ENCODE measurements at places on chromosomes 1 and 21.

GRCh38 chr1:73736125-73736524 lies 461.9 kb downstream of the LRRIQ3 start:
- DNase-seq = no peak

DNA sequence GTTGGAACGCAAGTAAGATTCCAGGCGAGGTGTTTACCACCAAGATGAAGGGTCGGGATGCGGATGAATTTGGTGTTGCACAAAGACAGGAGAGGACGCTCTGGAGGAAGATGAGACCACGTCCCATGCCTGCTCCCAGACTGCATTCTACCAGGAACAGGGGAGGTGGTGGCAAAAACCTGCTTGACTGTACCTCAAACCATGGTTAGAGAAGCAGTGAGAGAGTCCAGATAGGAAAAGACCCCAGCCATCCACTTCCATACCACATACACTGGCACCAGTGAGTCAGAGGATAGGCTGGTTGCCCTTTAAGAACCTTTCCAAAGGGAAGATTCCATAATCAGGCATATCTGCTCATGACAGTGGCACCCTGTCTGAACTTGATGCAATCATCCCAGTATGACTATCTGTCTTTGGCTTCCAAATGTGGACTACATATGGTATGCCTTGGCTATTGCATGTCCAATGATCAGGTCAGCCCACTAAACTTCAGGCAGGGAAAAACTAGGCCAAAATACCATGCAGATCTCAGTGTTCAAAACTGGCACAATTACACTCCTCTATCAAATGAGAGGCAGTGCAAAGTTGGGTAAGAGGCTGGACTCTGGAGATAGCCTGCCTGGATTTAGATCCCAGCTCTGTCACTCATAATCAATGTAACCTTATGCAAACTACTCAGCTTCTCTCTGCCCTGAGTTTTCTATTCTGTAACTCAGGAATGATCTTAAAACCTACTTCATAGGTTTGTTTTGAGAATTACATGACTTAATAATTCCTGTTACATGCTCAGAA lies 20.6 kb downstream of the NPR1 start:
- peak; percentile 37 for DNase-seq

GRCh38 chr1:66606362-66607065 lies 72.6 kb downstream of the SGIP1 start:
- no peak for DNase-seq

DNA sequence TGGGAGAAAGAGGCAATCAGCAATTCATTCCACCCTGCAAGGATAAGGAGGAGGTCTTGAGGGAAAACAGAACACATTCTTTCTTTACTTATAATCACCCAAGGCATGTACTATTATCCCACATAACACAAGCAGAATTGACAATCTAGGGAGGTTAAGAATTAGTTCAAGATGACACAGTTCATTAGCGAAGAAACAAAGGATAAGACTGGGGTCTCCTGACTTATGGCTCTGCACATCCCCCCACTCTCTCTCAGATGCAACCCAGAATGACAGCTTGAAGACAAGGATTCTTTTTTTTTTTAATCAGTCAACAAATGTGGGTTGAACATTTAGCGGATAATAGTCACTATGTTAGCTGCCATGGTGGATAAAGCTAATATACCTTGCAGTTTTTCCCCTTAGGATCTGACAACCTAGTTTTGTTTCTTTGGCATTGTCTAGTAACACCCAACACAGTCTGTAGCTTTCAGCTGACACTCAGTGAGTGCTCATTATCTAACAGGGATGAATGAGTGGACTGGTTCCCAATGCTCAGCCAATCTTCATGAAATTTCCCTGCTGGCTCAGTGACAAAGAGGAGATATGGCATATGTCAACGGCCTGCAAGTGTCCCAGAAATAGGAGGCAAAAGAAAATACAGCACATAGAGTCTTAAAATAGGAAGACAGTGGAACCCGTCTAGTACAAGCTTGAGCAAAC lies 35.1 kb downstream of the RXRG start:
- no peak for DNase-seq

DNA sequence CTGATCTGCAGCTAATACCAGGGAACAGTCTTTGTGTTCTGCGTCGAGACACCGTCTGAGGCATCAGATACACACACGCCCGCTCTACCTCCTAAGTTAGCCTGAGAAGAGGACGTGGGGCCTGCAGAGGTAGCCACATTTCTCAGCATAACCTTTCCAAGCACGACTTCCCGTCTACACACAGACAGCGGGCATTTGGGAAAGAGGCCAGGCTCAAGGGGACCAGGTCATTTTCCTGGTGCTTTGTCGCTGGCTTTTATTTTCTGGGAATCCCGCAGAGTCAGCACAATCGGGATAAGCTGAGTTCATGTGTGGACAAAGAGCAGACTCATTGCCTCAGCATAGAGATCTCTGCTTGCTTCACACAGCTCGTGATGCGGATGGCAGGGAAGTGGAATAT lies 72.5 kb upstream of the SMYD2 start:
- DNase-seq = no peak

DNA sequence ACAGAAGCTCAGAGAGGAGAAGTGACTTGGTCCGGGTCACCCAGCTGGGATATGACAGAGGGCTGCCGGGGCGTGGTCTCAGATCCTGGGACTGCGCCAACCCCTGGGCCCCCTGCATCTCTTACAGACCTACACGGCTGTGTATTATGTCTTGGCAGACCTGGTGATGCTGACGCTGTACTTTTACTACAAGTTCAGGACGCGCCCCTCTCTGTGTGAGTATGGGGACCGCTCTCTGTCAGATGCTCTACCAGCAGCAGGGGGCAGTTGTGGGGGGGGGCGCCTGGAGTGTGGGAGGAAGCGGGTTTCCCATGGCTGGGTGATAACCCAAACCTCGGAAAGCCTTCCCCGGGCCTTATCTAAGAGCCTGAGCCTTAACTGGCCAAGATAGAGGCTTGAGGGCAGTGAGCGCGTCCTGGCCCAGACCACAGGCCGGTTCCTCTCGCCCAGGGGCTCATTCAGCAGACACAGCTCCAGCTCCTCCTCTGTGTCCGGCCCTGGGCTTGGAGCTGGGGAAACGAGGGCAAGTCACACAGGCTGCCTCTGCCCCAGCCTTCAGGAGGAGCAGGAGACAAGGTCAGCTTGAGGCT lies 13.3 kb downstream of the SLC66A1 start:
- peak; percentile 72 for DNase-seq

DNA sequence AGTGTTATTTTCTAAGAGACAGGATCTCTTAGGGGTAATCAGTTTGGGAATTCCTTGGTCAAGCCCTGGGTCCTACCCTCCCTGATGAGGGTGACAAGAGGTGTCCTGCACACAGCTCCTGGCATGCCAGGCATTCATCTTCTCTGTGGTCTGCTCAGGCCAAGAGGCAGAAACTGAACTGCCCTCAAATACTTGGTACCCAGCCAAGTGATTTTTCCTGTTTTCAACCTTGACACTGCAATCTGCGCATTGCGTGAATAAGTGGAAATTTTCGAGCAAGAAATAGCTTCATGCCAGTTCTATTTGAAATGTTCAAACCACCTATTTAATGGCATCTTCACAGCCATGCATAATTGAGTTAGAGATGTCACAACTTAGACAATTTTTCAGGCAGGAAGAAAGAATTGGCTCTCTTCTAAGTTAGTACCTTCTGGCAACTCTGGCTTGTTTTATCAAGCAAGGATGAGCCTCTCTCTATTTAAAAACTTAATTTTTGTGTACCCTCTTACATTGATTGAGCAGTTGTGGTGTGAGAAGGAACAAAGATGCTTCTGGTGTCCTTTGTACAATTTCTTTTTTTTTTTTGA lies 27.0 kb downstream of the DNM3 start:
- no peak for DNase-seq

DNA sequence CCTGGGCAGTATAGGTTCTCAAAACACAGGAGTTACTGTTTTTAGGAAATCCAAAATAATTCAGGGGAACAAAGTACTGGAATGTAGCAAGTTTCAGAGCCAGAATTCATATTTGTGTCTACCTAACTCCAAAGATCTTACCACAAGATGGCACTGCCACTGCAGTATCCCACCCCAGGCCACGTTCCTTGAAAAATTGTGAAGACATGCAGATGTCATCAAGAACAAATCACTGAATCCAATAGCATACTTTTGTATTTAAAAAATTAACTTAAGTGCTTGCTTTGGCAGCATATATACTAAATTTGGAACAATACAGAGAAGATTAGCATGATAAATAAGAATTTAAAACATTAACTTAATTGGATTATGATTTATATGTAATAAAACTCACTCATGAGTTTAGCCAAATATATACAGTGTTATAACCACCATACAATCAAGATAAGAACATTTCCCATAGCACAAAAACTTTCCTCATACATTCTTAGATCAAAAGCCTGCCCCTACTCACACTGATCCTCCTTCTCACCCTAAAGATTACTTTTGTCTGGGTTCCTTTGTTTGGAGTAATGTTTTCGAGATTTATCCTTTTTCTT lies 209.9 kb downstream of the FAF1 start:
- DNase-seq = peak; percentile 32

DNA sequence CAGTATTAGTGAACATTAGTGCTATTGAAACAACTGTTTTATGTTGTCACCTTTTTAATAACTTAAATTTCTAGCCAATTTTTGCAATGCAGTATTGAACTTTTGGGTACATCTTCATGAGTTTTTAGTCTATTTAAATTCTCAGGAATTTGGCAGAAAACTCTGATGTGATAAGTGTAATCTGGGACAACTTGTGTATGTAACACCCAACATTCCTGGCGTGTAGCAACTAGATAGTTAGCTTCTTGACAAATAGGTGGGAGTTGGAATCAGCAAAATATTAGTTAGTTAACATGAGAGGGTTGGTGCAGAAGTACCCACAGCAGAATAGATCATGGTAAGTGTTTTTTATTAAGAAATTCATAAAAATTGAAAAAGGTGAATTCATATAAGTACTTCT lies 111.6 kb downstream of the ITSN1 start:
- DNase-seq = peak; percentile 73

GRCh38 chr1:203629507-203630082 lies 3.0 kb downstream of the ATP2B4 start:
- DNase-seq = peak; percentile 49

DNA sequence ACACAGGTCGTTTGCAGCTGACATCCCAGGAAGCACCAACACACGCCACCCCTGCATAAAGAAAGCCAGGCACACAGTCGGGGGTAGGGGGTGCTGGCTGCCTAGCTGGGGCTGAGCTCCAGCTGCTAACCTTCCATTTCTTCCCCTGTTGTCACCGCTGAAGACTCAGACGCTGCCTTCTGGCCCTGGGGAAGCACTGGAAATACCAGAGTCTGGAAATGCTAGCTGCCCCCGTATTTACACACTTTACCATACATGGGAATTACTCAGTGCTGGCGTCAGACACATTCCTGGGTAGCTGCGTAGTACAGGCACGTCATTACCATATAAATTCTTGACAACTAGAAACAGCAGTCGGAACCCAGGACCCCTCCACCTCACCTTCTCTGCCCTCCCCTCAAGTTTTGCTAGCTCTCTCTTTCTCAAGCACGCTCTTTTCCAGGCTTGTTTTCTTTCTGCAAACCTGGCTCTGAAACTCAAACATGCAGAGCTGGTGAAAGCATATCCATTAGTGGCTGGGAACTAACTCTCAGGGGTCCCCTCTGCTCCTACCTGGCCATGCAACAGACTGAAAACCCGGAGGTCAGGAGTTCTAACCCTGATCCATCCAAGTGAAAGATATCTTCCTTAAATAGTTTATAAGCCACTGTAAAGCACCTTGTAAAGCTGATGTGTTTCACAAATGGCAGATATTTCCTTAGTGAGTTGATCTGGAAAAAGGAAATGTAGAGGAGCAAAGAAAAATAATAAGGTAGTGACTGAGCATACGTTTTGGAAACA lies 3.3 kb downstream of the CSRP1 start:
- no peak for DNase-seq

DNA sequence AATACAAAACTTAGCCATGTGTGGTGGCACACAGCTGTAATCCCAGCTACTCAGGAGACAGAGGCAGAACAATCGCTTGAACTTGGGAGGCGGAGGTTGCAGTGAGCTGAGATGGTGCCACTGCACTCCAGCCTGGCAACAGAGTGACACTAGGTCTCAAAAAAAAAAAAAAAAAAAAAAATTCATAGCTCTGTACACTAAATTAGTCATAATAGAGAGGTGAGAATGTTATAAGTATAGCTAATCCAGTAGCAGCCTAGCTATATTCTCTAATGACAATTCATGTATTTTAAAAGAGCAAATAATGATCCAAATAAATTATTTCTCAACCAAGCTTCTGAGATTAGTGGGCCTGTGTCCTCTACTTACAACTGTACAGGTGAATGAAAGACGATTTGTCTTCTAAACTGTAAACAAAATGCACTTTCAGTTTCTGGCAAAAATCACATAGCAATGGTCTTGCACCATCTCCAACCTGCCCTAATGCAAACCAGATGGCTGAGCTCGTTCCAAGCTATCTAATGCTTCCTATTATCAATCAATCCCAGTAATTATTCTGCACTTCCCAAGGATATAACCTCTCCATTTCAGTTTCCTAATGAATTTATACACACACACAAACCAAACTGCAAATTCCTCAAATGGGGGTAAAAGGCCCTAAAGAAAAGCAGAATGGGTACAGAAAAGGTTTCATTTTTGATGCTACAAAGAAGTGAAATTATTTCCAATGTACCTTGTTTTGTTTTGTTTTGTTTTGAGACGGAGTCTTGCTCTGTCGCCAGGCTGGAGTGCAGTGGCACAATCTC lies 56.5 kb downstream of the GATAD2B start:
- DNase-seq = no peak

DNA sequence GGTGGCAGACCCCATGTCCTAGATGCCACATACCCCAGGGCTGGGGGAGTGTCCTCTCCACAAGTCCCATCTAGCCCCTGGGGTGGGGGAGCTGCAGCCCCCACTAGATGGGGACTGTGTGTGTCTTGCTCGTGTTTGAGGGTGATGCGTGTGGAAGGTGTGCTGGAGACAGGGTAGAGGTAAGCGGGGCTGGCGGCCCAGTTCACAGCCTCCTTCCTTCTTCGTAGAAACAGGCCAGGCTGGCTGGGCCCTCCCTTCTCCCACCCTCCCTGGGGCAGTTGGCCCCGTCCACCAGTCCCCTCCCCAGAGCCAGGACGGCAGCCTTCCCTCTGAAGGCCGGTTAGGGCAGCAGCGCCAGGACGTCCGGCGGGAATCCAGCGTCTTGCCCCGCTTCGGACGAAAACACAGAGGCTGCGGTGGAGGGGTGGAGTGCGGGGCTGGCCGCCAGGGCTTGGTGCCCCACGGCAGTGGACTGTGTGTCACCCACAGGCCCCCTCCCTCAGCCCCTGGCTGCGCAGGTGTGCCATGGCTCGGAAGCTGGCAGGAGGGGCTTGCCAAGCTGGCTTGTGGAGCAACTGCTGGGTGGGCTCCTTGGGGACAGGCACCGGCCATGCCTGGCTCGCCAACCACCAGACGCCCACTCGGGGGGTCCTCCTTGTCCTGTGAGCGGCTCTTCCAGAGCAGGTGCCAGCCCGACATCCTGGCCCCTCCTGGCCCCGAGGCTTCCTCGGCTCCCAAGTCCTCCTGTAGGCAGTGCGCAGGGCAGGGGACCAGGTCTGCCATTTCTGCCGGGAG lies 3.6 kb downstream of the PRDM16 start:
- no peak for DNase-seq

- DNase-seq = no peak
Observed at GRCh38 chr1:16122916-16123315, 33.0 kb downstream of the EPHA2 start.
